ENCODE measurements at places on chromosomes 7 and 10.

GRCh38 chr10:106826716-106827115 lies 337.8 kb downstream of the SORCS1 start:
- no peak for DNase-seq

DNA sequence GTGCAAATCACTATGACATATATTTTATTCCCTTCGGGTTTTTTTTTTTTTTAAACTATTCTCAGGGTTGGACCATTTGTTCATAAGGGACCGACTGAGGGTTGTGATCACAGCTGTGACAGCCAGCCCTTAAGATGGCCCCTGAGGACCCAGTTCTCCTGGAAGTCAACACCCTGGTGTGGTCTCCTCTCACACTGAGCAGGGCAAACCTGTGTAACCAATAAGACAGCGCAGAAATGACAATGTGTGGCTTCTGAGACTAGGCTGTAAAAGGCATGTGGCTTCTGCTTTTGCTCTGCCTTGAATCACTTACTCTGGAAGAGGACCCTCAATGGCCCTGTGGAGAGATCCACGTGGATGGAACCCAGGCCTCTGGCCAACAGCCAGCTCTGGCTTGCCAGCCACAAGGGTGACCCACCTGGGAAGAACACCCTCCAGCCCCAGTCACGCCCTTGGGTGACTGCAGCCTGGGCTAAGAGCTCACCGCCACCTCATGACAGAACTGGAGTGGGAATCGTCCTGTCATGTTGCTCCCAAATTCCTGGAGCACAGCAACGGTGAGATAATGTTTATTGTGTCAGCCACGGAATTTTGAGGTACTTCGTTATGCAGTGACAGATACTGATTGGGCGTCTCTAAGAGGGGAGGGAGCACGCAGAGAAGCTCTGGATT lies 127.1 kb downstream of the CLEC2L start:
- DNase-seq: no peak

GRCh38 chr7:122965306-122965705 lies 30.2 kb downstream of the TAS2R16 start:
- no peak for DNase-seq

DNA sequence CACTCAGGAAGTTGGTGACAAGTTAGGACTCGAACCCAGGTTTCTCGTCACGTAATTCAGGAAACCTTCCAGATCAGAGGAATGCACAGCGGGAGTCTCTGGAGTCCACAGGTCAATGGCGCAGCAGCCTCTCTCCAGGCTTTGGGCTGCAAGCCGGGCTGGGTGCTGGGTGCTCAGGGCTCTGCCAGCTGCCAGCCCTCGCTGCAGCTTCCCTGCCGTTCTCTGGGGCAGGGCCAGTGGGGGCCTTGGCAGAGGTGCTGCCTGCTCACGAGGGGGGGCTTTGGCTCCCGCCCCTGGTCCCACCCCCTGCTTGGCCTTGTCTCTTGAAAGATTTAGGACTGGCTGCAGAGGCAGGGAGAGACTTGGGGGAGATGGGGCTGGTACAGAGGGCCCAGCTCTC lies at the start of gene TACR2:
TSS of gene TACR2 (minus strand) at position 224 of the 400 bp plus-strand sequence. CDS start 595 bp downstream, outside the sequence.
- DNase-seq: no peak

GRCh38 chr10:118467200-118467599 lies 125.1 kb upstream of the FAM204A start:
- no peak for DNase-seq
